ENCODE measurements at places on chromosomes 2 and 18.

DNA sequence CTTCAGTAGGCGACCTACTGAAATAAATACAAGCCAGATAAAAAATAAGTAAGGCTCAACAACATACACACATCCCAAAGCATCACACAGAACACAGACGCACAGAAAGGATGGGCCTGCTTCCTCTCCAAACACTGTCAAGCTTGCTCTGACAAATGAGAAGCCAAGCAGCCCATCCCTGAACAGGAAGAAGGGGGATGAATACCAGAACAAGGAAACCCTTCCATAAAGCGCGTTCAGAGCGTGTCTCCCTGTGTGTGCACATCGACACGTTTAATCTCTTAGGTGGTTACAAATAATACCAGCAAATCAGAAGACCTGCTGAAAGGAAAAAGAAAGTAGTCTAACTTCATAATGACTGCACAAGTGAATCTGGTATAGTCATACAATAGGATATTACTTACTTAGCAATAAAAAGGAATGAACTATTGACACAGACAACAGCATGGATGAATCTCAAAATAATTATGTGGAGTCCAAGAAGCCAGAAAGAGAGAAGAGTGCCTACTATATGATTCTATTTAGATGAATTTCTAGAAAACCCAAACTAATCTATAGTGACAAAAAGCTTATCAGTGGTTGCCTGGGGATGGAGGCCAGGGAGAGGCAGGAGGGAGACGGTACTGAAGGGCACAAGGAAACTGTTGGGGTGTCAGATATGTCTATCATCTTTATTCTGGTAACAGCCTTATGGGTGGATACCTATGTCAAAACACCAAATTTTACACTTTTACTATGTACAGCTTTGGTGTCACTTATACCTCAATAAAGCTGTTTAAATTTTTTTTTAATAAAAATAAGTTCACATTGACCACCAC lies 26.8 kb downstream of the MBOAT2 start:
- no peak for DNase-seq

DNA sequence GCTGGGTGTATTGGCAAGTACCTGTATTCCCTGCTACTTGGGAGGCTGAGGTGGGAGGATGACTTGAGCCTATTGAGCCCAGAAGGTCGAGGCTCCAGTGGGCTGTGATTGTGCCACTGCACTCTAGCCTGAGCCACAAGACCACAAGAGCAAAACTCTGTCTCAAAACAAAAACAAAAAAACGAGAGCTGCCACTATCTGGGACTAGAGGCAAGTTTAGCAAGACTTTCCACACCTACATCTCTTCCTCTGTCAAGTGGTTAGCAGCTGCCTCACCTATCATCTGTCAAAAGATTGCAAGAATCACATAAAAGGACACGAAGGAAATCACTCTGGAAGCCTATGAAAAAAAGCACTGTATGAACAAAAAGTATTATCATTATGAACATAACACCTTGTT lies 55.2 kb upstream of the RIOK3 start:
- DNase-seq: no peak

GRCh38 chr2:33212151-33212550 lies 264.3 kb upstream of the RASGRP3 start:
- no peak for DNase-seq

DNA sequence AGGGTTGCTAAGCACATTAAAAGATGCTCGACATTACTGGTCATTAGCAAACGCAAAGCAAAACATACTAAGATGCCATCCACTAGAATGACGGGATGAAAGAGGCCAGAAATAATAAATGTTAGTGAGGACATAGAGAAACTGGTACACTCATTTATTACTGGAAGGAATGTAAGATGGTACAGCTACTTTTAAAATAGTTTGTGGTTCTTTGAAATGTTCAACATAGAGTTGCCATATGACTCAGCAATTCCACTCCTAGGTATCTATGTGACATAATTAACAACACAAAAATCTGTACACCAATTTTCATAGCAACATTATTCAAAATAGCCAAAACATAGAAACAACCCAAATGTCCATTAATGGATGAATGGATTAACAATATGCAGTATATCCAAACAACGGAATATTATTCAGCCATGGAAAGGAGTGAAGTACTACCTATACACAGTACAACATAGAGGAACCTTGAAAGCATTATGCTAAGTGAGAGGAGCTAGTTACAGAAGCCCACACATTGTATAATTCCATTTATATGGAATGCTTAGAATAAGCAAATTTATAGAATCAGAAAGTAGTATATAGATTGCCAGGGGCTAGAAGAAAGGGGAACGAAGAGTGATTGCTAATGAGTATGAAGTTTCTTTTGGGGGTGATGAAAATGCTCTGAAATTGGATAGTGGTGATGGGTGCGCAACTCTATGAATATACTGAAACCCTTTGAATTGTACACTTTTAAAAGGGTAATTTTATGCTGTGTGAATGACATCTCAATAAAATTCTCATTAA lies 61.9 kb upstream of the IL1R1 start:
- no peak for DNase-seq

DNA sequence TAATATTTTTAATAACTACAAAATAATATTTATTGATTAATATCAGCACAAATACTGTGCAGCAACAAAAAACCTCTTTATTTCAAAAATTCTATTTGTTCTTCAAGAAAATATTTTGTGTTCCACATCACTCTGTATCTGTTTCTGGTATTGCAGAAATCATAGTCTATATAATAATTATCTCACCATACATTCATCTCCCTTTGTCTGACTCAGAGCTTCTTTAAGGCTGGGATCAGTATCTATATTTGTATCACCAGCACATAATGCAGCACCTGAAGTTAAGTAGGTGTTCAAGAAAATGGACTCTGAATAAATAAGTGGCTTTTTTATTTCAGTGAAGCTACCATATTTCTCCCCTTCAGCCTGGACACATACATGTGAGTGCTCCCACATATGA lies 1.6 kb upstream of the MARCHF4 start:
- DNase-seq: no peak

GRCh38 chr2:136383167-136383566 lies 265.2 kb upstream of the CXCR4 start:
- no peak for DNase-seq

GRCh38 chr2:127196998-127197397 lies 23.1 kb downstream of the CYP27C1 start:
- no peak for DNase-seq

DNA sequence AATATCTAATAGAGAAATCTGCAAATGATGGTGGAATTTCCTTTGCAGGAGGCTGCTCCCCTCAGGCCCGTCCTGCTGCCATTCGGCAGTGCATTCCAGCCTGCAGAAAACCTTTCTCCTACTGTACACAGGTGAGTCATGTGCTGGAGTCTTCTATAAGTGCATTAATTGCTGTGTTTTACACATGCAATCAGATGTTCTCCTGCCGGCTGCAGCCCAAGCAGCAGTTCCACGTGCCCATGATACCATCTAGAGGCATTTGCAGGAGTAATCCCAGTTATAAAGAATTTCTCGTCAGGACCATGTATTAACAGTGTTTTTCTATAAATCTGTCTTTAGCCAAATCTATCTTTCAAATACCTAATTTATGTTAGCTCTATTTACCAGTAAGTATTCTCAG lies 304.7 kb upstream of the HNMT start:
- DNase-seq: no peak

- no peak for DNase-seq
Observed at GRCh38 chr2:150319658-150320555, 167.6 kb downstream of the RND3 start.

DNA sequence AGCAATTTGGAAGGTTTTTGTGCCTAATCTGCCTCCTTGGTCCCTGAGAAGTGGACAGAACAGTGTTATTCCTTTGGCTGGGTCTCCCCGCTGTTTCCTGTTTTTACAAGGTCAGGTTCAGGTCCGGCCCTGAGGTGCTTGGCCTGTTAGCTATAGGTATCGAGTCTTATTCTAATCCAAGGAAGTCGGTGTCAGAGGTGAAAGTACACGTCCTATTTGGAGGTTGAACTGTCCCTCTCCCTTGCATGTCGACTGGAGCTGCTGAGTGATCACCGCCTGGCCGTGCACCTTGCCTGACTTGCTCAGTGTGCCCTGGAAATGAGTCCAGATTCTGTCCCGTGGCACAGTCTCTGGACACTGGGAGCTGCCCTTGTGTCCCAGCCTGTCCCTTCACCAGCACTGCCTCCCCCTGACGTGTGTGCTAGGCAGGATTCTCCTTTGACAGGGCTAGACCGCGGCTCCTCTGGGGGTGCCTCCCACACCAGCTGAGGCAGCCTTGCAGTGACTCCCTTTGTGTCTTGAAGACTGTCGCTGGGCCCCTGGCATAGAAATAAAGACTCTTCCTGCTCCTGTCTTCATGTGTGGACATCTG lies 65.7 kb upstream of the RBM44 start:
- DNase-seq: no peak

- no peak for DNase-seq
Observed at GRCh38 chr2:60298006-60298696, 255.3 kb downstream of the BCL11A start.

- no peak for DNase-seq
Observed at GRCh38 chr2:190501231-190501630, 33.3 kb downstream of the NEMP2 start.

- DNase-seq: no peak
Observed at GRCh38 chr2:219997341-219997851, 370.0 kb downstream of the SLC4A3 start.

GRCh38 chr2:235550378-235550760 lies 56.5 kb downstream of the AGAP1 start:
- DNase-seq: no peak

DNA sequence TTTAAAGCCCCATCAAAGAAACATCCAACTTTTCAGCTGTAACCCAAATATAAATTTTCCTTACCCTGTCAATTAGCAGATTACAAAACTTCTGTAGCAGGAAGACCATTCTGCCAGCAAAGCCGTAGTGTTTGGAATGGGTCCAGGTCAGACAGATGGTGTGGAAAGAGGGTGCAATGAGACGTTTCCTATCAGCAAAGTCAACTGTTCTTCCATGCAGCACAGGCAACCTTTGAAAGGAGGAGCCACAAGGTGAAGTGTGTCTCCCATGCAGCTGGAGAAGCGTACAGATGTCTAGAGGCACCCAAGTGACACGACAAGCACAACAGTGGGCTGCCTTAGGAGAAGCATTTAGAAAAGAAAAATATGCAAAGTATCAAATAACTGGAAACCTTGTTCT lies 83.7 kb downstream of the SP3 start:
- DNase-seq: no peak

GRCh38 chr2:71685941-71686611 lies 232.7 kb downstream of the DYSF start:
- no peak for DNase-seq

DNA sequence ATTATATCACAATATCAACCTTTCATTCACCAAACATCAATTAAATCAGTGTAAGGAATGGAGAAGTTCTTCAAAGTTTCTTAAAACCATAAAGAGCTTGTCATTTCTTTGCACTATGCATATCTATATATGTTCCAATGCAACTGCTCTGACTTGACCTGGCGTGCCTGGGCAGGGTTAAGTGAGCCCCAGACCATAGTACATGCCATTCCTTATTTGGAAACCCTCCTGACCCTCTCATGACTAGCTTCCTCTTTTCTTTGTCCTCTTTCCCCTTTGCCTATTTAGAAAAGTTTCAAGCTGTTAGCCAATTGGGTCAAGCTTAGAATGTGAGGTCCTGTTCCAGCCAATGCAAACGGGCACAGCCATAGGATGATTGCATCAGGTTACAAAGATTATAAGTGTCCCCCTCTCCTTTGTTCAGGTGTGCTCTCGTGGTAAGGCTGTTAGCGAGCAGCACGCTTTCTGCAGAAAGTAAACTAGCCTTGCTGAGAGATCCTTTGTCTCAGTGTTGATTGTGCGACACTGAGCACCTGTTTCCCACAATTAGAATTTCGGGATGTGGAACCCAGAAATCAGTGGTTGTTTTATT lies 78.2 kb upstream of the UXS1 start:
- no peak for DNase-seq

DNA sequence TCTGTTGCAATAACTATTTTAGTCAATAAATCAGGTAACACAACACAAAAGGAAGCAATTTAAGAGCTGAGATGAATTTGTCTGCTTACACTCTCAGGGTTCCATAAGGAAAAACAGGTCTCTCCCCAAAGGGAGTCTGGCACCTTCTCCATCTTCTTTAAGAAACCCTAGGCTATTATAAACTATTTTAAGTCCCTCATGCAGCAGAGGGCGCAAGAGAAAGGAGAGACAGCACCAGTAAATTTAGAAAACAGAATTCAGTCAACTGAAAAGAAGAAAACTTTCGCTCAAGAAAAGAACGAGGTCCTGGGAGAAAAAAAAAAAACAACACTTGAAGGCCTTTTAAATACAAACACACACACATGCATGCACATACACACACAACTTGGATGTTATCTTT lies 19.1 kb downstream of the SULT1C4 start:
- no peak for DNase-seq

GRCh38 chr2:47735136-47735869 lies 47.6 kb upstream of the MSH6 start:
- no peak for DNase-seq

DNA sequence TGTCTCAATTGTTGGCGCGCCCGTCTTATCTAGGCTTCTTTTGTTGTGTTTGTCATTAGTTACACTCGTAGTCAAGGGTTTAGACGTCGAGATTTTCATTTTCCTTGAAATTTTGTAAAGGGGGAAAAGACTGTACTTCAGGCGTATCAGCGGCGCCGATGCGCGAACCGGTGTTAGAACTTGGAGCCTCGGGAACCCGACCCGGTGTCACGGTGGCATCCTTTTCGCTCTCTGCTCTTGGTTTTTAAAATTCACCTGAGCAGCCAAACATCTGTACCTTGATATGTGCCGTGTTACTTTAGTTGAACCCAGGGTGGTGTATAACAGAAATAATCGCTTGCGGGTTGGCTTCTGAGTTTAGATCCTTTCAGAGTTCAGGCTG lies 643 bp downstream of the RMC1 start:
- no peak for DNase-seq

GRCh38 chr2:72083751-72084583 lies 63.7 kb downstream of the CYP26B1 start:
- no peak for DNase-seq

- DNase-seq: no peak
Observed at GRCh38 chr18:44870631-44871502, 190.2 kb downstream of the SETBP1 start.

GRCh38 chr2:108776475-108776874 lies 10.1 kb upstream of the CCDC138 start:
- no peak for DNase-seq

GRCh38 chr2:160566717-160567116 lies 73.1 kb upstream of the RBMS1 start:
- DNase-seq: no peak

DNA sequence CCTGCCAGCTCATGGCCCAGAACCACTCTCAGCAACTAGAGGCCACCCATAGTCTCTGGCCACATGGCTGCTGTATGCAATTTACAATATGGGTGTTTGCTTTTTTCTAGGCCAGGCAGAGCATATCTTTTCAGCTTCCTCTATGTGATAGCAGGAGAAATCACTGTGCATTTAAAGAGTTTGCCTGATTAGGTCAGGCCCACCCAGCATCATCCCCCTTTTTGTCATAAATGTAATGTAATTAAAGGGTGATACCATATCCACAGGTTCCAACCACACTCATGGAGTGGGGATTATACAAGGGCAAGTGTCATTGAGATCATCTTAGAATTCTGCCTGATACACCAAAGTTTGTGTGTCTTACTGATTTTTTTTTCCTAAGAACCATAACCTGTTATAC lies 71.7 kb upstream of the TTC21B start:
- no peak for DNase-seq
